ENCODE measurements at places on chromosomes 16 and 17. TPM values are rescaled to one million over a fixed set of nuclear protein-coding genes. Genes with fewer than 3 reads are reported as not detected.

DNA sequence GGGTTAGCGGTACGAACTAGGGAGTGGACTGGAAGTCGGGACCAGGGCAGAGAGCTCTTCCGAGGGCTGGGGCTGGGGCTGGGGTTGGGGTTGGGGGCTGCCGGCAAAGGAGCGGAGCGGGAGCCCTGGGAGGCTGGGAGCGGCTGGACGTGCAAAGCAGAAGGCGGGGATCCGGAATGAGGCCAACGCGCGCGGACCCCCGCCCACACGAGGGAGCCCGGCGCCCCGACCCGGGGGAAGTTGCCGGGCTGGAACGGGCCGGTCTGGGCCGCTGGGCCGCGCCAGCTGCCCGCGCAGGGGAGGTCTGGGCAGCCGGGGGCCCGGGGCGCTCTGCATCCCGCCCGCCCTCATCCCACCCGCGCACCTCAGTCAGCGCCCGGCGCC, 323 bp downstream of the ST3GAL2 start:
- peaks cover 31% of the 10 kb centered on the region for H3K4me1 ChIP-seq
- peak overlapping the region; percentile 90 for H3K4me3 ChIP-seq
- no peaks in the 10 kb centered on the region for H3K36me3 ChIP-seq
- DNase-seq = no peak
- H3K27me3 ChIP-seq = no peaks in the 10 kb centered on the region

GRCh38 chr17:31250229-31250628, 46.8 kb downstream of the OMG start:
- peaks cover 24% of the 10 kb centered on the region for H3K36me3 ChIP-seq
- H3K27me3 ChIP-seq = no peaks in the 10 kb centered on the region
- H3K4me3 ChIP-seq = no peak overlapping the region
- no peak overlapping the region for H3K27ac ChIP-seq

The PRAC1 gene
- total RNA-seq = not detected

The TBC1D3C gene
- not detected for total RNA-seq

The TBC1D3E gene
- not detected for total RNA-seq

The NACA2 gene
- not detected for total RNA-seq

Measured in Panc1 (cell line).